ENCODE measurements at places on chromosomes 2 and 18.
A peak's percentile ranks its signal among the peaks of the same experiment; 100 is the strongest.

- no peak for DNase-seq
Measured at GRCh38 chr2:160928854-160929301, 231.3 kb upstream of the TANK start.

- no peak for DNase-seq
Measured at GRCh38 chr2:234708091-234708683, 211.3 kb upstream of the ARL4C start.

GRCh38 chr18:680392-680791 lies 22.9 kb downstream of the TYMS start:
- DNase-seq = peak; percentile 4

DNA sequence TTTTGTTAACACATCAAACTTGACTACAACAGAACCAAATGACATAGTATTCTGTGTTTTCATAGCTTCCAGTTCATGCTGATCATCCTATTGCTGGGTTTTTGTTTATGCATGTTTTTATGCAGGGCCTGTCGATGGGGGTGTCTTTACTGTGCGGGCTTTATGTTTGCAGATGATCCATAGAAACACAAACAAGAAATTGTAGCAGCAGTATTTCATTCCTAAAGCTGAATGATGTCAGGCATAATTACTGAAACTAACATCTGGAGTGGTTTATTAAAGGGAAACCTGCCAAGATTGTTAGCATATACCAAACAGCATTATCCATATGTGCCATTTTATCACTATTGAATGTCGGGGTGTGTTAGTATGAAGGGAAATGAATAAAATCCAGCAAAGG lies 129.7 kb downstream of the PTPRM start:
- DNase-seq = no peak

- DNase-seq = no peak
Measured at GRCh38 chr18:79875931-79876461, 75.5 kb downstream of the SLC66A2 start.

- DNase-seq = no peak
Measured at GRCh38 chr18:44589693-44590355, 90.9 kb upstream of the SETBP1 start.

DNA sequence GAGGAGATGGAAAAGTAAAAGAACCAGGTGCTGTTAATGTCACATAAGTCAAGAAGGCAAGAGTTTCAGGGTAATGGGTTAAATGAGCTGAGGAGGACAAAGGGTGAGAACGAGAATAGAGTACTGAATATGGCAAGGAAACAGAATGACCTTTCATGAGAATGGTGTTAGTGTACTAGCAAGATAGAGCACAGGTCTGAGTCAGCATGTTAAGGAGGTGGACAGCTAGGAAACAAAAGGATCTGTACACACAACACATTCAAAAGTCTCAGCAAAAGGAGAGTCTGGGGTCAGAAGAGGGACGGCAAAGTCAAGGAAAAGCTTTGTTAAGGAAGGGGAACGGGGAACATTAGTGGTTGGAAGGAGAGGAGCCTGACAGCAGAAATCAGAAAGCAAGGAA lies 28.9 kb downstream of the LMAN2L start:
- no peak for DNase-seq

GRCh38 chr18:26091047-26091630 lies 726 bp upstream of the SS18 start:
- no peak for DNase-seq

- no peak for DNase-seq
Measured at GRCh38 chr2:37637190-37637860, 34.1 kb downstream of the CDC42EP3 start.

- no peak for DNase-seq
Measured at GRCh38 chr2:142175813-142176338, 45.1 kb upstream of the LRP1B start.

- peak; percentile 79 for DNase-seq
Measured at GRCh38 chr18:36296650-36297416, 680 bp upstream of the FHOD3 start.

GRCh38 chr2:114550895-114551793 lies 108.7 kb downstream of the DPP10 start:
- peak; percentile 14 for DNase-seq

GRCh38 chr2:182897137-182897536 lies 30.7 kb upstream of the FRZB start:
- no peak for DNase-seq

DNA sequence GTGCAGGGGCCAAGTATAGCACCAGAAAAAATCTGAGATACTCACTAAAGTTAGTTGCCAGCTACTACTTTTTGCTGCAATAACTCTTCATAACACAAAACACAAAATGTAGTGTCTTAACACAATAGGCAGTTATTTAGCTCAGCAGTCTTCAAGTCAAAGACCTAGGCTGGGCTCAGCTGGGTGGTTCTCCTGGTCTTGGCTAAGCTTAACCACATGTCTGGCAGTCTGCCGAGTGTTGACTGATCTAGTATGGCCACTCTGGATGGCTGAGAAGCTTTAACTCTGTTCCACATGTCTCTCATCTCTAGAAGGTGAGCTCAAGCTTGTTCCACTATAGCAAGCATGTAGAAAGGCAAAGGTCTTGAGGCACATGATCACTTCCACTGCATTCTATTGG lies 451.6 kb downstream of the SOX11 start:
- DNase-seq = no peak

- DNase-seq = no peak
Measured at GRCh38 chr2:23944527-23944926, 4.3 kb downstream of the UBXN2A start.

DNA sequence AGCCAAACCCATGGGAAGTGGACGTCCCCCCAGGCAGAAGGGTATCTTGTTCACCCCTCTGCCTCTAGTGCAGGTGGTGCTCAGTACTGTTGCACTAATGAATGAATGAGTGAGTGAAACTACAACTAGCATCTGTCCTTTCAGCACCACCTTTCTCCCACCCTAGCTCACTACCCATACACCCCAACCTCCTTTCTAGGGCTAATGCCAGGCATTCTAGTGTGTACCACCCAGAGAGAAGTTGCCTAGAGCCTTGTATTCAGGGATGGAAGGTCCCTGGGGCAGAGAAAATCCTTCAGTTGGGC lies 22.5 kb downstream of the CCT7 start:
- DNase-seq = no peak

DNA sequence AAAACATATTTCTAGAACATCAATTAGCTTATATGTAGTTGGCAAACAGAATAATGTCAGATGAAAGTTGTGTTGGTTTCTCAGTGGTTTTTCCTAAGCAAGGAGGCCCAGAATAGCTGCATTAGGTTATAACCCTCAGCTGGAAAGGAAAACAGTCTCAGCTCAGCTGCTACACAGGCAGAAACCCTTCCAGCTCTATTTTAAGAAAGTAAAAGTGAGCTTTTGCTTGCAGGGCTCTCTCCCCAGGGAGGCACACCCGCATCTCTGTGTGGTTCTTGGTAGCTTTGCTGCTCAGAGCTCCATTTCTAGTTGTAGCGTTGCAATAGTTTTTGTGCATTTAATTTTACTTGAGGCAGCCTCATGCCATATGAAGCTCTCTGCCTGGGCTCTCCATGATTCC lies 54.6 kb downstream of the PIKFYVE start:
- DNase-seq = no peak

DNA sequence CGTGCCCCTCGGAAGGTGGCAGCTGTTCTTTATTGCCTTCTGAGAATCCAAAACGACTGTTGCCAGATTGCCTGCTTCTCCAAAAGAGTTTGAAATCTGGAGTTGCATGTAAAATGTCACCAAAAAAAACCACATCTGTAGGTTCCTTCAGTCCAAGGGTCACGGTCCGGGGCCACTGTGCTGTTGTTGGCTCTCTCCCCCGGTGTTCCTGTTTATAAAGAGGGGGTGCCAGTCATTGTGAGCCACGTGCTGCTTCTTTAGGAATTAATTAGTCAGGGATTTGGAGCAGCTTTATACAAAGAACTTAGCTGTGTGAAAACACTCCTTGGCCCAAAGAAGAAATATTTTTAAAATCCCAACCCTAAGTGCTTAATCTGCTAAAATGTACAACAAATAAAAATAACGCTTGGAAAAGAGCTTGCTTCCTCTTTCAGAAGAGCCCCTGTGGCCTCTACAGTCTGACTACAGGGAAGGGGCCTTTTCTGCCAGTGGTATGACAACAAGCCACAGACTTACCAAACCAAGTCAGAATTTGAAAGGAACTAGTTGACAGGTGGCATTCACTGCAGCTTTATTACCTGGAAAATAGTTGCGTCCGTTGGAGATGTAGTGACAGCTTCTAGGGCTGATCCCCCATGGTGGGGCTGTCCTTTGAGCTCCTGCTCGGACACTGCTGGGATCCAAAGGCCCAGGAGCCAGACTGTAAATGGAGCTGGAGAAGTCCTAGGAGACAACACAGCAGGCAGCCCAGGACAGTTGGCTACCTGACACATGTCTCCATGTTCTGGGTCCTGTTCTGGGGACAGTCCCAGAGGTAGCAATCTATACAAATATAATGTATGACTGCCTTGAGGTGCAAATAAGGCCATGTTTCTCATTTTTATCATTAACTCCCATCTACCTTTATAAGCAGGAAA lies 84.5 kb upstream of the SLC1A4 start:
- no peak for DNase-seq

DNA sequence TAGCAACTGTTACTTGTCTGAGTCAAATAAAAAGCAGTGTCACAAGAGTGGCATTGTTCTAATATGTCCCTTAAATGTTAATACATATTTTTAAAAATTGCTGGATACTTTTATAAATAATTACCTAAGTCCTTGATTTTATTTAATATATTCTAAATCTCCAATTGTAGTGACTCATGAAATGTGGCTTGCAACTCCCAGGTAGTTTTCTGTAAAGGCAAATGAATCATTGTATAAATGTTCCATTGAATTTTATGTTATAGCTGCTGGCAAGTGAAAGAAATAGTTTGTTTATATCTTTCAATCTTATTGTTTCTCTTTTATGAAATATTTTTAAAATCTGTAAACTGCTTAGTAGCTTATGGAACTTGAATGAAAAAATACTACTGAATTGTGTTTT lies 32.7 kb upstream of the C1GALT1C1L start:
- DNase-seq = no peak

DNA sequence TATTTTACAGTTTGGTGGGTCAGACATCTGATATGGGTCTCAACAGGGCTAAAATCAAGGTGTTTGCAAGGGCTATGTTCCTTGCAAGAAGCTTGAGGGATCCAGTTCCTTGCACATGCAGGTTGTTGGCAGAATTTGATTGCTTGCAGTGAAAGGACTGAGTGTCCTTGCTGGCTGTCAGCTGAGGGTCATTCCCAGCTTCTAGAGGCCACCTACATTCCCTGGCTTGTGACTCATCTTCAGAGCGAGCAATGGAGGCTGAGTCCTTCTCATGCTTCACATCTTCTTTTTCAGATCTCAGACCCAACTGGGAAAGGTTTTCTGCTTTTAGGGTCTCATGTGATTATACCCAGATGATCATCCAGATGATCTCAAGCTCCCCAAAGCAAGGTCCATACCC lies 12.4 kb downstream of the MEX3C start:
- DNase-seq = no peak

DNA sequence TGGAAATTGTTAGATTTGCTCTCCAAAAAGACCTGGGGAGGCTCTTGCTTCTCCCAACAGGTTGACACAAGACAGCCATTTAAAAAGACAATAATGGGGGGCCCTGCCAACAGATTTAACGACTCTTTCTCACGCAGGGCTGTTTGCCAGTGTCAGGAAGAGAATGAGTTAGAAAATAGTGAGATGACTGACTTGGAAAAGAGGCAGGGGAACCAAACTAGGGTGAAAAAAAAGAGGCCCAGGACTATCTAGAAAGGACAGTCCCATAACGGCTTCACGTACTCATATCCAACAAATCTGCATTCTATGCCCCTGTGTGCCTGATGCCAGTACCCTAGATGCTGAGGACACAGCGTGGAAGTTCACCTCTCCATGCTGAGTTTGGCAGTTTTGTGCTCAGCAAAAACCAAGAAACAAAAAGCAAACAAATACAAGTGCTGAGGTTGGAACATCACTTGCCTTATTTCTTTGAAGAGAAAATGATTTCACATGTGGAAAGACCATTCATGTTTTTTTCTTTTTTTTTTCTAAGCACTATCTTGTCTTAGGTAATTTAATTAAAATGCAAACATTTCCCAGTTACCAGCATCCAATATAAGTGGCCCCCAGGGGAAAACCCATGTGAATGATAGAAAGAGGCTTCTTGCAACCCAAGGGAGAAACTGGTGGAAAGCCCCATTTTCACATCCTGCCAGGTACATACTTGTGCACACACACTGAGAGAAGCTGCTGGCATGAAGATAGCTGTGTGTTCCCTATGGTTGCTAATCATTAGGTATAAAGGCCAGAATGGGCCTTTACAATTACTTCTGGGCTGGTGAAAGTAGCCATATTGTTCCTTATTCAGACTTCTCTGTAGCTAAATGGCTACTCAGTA lies 10.6 kb upstream of the WIPF1 start:
- no peak for DNase-seq

DNA sequence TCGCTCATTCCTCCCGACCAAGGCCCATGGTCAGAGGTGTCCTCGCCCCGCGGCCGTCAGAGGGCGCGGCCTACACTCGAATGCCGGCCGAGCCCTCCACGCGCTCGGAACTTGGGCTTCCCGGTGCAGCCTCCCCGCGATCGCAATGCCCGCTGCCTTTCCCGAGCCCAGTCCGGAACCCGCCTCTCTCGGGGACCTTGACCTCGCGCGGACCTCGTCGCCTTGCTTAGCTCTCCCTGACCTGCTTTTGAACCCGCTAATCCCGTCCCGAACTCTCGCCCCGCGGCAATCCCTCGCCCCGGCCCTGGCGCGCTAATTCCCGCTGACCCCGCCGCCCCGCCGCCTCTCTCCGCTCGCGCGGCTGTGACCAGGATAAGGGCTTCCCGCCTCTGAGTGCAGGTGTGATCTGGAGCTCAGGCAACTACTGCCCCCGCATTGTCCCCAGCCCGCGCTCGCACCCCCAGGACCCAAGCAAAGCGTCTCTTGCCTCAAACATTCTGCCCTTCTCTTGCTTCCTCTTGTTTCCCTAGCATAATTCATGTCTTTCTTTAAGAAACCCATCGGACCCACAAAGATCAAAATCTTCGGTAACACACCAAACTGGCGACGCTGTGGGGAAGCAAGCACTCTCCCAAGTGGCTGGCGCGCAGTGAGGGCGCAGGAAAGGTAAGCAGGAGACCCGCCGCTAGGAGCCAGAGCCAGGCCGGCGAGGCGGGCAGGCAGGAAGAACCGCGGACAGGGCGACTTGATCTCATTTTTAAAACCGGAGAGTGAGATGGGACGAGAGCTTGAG lies 46.6 kb upstream of the ATP6V1B1 start:
- no peak for DNase-seq

GRCh38 chr2:1283020-1283801 lies 130.1 kb upstream of the TPO start:
- DNase-seq = no peak

DNA sequence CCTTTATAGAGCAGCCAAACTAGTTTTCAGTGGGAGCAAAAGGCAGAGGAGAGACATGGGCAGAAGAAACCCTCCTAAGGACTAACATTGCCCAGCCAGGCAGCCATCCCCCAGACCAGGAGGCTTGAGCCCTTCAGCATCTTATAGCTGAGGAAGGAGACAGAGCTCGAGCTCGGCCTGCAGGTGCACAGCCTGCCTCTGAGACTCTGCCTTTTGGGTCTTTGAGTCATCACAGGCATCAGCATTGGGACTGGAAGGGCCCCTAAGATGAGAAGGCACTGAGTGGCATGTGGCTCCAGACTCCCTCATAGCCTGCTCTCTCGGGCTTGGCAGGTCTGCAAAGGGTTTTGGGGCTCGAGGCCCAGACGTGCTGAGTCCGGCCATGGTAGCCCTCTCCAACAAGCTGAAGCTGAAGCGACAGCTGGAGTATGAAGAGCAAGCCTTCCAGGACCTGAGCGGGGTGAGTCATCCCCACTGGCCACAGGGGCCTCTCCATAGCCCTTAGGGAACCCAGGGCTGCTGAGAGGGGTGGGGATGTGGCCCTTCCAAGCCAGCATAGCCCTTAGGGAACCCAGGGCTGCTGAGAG lies 84.1 kb downstream of the EPAS1 start:
- no peak for DNase-seq

All from occipital lobe (tissue), 3 donors.